ENCODE measurements at places on chromosomes 5 and 9.

- no peak for DNase-seq
Observed at GRCh38 chr9:89637787-89638186, 33.0 kb downstream of the GADD45G start.

GRCh38 chr9:2356041-2356790, 265.4 kb upstream of the VLDLR start:
- DNase-seq, result no peak

DNA sequence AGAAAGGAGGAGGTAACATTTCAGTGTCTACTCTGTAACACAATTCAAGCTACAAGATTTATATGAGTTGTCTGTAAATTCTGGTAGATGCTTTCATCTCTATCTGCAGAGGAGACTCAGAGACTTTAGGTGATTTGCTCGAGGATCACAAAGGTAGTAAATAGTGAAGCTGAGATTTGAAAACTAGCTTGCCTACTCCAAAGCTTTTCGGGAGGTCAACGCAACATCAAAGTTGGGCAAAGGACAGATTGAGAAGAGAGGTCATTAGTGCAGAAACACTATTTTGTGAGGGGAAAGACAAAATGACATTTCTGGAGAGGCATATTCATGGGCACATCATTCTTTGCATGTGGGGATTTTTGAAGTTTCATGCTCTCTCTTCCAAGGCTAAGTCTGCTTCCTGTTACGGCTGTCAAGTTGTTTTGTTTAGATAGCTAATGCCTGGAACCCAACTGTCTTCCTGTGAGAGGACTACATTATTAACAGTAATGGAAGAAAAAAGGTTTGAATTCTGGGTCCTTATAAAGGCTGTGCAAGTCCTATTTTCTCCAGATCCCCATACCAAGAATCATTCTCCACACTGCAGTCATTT, 413.5 kb upstream of the ZNF462 start:
- DNase-seq, result no peak

DNA sequence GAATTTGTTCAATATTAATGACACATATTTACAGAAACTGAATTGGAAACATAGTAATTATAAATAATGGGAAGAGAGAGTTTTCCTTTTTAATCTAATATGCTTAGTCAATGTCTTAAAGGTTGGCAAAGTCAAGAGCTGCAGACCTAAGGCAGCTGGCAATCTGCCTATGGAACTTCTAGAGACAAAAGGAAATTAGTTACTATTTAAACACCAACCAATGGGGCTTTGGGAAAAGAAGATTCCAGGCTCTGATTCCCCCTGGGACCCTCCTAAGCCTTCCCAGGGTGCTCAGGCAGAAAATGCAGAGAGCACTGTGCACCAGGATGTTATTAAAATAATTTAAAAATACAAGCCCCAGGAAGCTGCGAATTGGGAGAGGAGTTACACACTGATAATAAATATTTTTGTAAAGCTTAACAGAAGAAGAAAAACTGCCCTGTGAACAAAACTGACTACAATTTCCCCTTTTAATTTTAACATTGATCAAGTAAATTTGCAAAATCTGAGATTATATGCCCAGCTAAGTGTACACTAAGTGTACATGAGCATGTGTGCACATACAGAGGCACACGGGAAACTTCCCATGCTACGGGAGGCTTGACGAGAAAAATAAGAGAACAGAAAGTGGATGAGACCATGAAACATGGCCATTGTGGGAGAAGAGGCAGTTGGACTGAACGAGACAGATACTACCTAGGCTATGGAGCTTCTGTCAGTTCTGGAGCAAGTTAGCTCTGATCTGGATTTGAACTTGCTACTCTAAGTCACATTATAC, 77.4 kb upstream of the ADAMTS16 start:
- DNase-seq, result no peak

DNA sequence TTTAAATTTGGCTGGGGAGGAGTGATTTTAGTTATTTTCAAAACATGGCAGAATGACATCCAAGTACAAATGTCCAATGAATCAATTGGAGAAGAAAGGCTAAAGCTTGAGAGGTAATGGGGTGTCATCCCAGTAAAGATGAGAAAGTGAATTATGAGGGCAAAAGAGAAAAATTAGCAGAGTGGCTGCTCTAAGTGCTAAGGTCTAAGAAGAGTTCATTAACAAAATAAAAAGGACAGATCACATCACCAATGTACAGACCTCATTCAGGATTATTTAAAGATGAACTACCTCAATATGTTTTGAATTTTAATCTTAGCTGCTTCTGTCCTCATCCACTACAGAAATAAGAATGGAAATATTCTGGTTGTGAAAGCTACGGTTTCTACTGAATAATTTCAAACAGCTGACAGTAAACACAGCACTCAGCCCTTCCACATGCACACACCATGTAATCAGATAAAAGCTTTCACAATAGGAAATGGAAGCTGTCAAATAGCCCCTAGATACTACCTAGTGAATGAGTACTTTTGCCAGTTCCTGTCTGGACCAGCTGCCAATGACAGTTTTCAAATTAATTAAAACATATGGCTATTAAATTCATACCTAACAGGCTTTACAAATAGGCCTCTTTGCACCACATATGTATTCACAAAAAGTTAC, 171.5 kb downstream of the SSBP2 start:
- DNase-seq, result peak; percentile 64

GRCh38 chr5:148179234-148179824, 11.0 kb downstream of the SPINK14 start:
- DNase-seq, result peak; percentile 41
